ENCODE measurements at places on chromosomes 3 and 15.

DNA sequence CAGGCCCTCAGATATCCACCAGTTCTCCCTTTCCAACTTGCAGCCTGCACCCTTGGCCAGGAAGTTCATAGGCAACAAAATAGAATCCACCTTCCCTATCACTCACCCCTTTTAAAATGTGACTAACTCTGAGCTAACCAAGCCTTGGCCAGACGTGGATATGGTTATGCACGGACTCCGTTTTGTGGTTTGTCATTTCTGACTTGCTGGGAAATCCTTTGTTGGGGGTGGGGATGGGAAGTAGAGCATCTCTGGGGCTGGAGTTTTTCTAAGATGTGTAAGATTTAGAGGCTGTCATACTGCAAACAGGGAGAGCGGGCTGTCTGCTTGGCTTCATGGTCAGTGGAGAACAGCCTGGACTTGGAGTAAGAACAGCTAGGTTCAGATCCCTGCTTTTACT, 62.6 kb downstream of the SMAD3 start:
- ATAC-seq: peak; percentile 30

DNA sequence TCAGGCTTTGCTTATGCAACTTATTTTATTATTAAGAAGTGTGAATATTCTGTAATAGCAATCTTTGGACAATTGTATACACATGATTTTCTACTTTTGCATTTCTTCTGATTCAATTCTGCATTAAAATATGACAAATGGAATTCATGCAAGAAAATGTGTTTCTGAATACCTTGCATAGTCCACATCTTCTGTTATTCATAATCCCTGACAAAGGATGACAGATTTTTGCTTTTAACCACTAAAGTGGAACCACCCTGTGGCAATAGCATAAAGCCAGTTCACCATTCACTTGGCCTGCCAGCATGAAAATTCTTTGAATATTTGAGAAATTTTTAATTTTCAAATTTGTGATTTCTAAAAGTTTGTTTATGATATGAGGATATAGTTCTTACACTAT, 397.0 kb downstream of the ROBO2 start:
- ATAC-seq: peak; percentile 50

GRCh38 chr15:66800584-66801235, 98.7 kb downstream of the SMAD6 start:
- ATAC-seq: no peak

DNA sequence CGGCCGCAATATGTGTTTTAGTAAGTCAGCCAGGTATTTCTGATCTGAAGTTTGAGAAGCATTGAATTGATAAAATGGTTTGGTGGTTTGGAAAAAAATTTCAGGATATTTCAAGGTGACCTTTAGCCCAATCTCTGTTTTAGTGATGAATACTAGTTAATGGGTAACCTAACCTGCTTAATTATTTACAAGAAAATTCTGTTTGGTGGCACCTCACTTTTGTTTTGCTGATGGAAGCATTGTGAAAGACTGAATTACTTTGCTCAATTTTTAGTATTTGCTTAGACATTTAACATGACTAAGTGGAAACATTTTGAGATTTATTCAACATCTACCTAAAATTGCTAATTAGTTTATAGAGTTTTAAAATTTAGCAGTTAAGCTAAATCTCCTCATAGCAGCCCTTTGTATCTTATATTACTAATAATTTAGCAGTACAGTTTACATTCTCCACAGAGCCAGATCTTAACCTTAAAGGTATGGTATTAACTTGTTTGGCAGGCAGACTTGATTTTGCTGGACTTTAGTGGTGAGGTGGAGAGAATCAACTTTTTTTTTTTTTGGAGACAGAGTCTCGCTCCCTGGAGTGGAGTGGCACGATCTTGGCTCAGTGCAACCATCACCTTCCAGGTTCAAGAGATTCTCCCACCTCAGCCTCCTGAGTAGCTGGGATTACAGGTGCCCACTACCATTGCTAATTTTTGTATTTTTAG, 35.4 kb downstream of the GRAMD1C start:
- no peak for ATAC-seq

DNA sequence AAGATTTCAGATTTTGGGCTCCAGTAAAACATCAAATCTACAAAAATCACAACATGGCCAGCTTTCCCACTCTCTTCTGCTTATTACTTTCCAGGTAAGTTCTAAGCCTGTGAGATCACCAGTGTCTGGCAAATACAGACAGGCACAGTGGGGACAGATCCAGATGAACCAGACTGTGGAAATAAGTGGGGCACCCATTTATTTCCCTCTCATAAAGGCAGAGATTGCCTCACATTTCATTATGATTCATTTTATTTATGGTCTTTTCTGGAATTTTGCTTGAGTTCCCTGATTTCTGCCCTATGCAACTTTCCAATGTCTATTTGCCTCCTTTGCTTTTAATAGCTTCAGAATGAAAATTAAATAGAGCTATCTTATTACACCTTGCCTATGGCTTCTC, 66.8 kb downstream of the GREM1 start:
- no peak for ATAC-seq

DNA sequence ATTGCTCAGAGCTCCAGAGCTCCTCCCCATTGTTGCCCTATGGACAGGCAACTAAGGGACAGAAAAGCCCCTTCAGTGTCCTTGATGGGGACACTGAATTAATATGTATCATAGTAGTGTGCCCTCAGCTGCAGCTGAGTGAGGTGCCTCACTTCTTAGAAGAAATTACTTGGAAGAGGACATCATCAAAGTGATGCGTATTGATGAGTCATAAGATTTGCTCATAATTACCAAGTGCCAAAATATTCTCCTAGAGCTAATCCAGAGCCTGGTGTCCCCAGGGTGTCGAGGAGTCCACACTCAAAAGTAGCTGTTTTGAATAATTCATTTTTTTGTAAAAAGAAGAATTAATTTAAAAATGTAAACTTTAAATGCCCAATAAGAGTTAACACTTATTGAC, 200.7 kb upstream of the SEMA6D start:
- ATAC-seq: no peak

GRCh38 chr15:77026501-77027110, 31.7 kb downstream of the PSTPIP1 start:
- ATAC-seq: no peak

GRCh38 chr3:44862226-44862637, 520 bp downstream of the TMEM42 start:
- ATAC-seq: peak; percentile 42

GRCh38 chr3:196544491-196544992, 23.8 kb downstream of the WDR53 start:
- no peak for ATAC-seq

DNA sequence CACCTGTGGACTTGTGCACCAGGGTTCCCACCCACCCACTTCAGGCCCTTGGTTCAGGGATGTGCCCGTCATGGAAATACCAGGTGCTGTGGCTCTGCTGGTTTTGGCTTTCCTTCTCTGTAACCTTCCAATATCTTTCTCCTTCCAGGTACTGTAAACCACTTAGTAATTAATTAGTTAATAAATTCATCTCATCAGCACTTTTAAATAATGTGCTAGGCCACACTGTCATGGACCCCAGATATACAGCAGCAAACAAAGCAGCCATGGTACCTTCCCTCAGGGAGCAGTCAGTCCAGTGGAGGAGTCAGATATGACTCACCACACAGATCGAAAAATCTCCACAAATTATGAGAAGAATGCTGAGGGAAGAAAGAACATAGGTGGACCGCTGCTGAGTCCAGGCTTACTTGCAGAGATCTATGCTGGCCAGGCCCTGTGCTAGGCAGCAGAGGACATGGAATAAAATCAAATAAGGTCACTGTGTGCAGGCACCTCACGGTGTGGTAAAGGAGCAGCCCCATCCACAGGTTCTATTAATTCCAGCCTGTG, 6.8 kb upstream of the GATA2 start:
- peak; percentile 12 for ATAC-seq

- no peak for ATAC-seq
Observed at GRCh38 chr3:148238421-148238821, 459.3 kb upstream of the AGTR1 start.

- ATAC-seq: no peak
Observed at GRCh38 chr15:37940876-37941275, 6.4 kb downstream of the TMCO5A start.

DNA sequence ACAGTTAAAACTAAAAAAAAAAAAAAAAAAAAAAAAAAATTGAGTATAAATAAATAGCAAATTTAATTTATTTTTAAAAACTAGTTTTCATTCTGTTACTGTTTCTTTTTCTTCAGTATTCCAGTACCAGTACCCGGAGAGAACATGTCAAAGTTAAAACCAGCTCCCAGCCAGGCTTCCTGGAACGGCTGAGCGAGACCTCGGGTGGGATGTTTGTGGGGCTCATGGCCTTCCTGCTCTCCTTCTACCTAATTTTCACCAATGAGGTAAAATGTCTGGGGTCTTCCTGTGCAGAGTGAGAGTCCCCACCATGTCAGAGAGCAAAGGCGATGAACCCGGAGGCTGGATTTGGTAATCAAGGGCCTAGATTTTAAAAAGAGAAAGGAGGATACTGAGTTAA, 4.4 kb downstream of the TMEM43 start:
- ATAC-seq: no peak

- ATAC-seq: no peak
Observed at GRCh38 chr3:52983336-52983807, 62.5 kb downstream of the SFMBT1 start.

DNA sequence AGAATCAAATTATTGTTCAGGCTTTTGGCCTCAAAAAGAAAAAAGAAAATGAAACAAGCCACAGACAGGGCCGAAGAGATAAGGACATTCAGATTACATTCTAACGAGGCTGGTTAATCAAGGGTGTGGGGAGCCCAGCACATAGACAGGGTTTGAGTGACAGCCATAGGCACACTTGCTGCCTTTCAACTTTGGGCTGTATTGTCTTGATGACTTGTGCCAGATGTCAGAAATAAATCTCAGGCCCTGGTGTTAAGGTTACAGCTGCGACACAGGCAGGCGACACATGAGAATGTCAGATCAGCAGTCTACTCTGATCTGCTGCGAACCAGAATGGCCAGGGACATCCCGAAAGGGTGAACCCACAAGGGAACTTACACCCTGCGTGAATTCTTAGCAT, 231.2 kb upstream of the ARRDC4 start:
- peak; percentile 71 for ATAC-seq

GRCh38 chr15:28919201-28919635, 33.4 kb downstream of the APBA2 start:
- peak; percentile 52 for ATAC-seq

- no peak for ATAC-seq
Observed at GRCh38 chr3:51931756-51932155, 9.9 kb downstream of the RRP9 start.

DNA sequence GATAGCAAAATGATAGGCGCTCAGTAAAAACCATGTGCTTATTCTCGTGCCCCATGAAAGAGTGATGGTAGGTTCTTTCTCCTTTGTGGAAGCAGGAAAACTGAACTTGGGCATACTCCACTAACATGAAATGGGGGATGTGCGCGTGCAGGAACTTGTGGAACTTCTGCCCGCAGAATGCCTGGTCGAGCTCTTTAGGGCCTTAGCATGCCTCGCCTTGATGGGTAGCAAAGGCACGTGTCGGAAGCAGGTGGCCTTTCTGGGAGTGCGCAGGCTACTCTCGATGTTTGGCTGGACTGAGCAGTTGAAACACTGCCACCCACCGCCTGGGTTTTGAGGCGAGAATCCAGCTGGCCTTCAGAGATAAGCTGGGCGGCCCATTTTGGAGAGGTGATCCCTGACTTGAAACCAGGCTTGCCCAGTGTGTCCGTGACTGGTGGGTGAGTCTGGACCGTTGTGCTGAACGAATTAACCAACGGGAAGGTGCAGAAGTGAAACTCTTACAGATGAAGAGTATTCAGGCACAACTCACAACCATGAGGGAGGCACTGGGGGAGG, 842 bp downstream of the PCCB start:
- ATAC-seq: peak; percentile 32

- no peak for ATAC-seq
Observed at GRCh38 chr3:18372786-18373405, 52.2 kb downstream of the SATB1 start.

GRCh38 chr3:170502297-170502696, 83.6 kb downstream of the SLC7A14 start:
- ATAC-seq: no peak

DNA sequence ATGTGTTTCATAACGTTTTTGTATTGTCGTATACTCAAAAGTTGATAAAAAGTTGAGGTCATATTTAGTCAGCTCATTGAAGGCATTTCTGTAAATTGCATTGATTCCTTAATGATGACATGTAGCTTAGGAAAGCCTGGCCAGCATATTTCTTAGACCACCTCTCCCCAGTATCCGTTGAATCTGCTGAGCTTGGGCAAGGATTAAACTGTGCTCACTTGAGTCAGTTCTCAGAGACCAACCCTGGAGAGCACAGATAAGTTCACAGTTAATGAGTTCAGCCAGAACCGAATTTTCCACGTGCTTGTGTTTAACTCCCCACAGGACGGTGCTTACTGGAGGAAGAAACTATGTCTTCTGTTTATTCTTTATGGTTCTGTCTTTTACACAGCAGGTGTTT, 132.7 kb downstream of the SLC25A26 start:
- no peak for ATAC-seq

- no peak for ATAC-seq
Observed at GRCh38 chr3:153072382-153072781, 89.6 kb upstream of the RAP2B start.

DNA sequence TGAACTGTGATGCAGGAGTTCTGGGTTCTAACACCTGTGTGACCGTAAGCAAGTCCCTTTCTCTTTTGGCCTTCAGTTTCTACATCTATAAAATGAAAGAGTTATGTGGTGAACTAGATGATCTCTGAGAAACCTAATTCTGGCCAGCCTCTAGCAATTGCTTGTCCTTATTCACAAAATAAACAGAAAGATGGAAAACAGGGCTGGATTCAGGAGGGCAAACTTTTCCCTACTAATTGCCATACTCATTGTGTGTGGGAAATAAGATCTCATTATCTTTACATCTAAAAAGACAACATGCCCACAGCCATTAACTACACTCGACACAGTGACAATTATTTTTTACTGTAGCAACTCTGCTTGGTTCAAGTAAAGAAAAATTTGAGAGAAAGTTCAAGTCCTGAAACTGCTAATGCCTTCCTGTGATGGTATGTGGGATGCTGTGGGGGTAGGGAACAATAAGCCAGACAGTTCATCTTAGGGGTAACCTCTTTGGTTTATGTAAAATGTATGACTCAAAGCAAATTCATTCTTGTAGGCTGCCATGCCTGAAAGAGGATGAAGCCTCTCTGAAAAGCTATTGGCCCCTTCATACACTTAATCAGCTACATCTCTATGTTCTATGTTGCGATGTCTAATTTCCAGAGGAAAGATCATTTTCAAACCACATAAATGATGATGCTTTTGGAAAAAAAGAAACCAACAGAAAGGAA, 177.6 kb upstream of the BCL6 start:
- no peak for ATAC-seq

GRCh38 chr15:50880651-50881114, 27.8 kb upstream of the AP4E1 start:
- ATAC-seq: no peak

Measured in motor neuron (in vitro differentiated cells).